Hematopoietic multipotent progenitor cell (in vitro differentiated cells): ENCODE measurements at places on chromosomes 11 and 22.

DNA sequence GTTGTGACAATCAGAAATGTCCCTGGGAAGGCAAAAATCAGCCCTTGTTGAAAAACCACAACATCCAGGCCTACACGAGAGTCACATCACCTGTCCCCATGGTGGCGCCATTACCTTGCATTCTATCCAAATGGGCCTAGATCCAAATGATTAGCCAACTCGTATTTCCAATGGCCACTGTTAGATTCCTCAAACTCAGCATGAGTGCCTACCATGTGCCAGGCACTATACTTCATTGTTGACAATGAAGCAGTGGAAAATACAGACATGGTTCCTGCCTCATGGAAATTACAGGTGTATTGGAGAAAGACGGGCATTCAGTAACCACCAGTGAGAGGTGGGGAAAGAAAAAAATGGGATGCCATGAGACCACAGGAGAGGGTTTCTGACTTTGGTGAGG, 29.8 kb upstream of the CREB3L1 start:
- DNase-seq: peak; percentile 62

GRCh38 chr11:64803158-64803845, at the start of gene MAP4K2:
TSS of gene MAP4K2 (minus strand) at chr11:64803214. CDS start at chr11:64803149, 65 bp downstream.
- peak; percentile 84 for DNase-seq

DNA sequence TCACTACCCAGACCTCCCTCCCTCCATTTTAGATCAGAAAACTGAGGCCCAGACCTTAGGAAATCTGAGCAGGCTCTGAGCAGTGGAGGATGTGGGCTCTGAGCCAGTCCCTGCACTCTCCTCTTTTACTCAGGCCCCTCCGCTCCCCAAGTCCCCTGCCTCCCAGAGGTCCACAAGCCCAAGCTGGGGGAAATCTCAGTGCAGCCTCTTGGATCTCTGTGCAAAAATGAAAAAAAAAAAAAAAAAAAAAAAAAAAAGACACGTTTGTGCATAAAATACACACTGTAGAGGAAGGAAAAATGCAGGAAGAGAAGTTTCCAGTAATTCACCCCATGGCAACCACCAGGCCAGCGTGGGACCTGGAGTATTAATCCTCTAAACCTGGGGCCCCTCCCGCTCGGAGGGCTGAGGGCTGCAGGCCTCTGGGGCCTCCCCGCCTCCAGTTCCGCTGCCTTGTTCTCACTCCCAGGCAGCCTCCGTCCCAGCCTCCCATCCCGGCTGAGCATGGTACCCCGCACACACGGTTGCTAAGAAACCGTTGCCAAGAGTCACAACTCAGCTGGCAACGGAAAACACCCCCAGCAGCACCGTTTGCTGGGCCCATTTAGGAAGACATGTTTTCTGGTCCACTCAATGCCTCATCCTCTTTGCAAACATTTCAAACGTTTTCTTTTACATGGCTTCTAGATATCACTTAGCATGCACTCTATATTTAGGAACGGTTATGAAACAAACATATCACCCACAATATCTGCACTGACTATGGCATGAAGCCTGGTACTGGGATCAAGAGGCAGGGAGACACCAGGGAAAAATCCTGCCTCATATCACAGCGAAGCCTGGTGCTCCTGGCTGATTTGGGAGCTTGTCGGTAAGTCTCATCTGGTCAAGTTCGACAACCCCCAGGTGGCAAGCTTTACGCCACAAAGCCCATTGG, 227.5 kb downstream of the CTTN start:
- DNase-seq: no peak

- DNase-seq: no peak
Measured at GRCh38 chr11:69280451-69280850, 13.5 kb upstream of the MYEOV start.

GRCh38 chr11:62542750-62543567, 3.6 kb downstream of the AHNAK start:
- DNase-seq: peak; percentile 67

DNA sequence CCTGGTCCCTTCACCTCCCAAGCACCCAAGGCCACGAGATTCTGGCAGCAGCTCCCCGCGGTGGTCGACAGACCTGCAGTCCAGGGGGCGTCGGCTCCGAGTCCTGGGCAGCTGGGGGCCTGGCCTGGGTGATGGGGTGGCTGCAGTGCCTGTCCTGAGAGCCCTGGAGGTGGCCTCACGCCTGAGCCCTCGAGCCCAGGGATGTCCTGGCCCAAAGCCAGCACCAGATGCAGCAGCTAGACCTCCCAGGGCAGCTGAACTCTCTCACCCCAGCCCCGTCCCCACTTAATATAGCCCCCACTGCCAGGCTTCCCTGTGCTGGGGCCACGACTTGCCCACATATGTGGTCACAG, 6.6 kb downstream of the LMNTD2 start:
- DNase-seq: no peak

DNA sequence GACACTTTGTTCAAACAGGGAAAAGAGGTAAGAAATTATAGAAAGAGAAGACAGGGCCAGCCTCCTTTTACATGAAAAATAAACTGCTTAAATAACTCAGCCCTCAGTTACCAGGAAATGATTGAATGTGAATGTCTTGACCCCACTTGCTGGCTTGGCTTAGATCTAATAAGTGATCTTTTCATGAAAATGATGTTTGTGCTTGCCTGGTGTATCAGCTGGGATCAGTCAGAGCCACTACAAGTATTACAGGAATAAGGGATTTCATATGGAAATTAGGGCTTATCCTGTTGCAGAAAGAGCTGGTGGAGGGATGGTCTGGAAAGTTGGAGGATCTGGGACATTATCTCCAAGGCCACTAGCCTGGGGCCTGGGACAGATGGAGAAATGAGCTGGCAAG, 51.8 kb downstream of the COMMD9 start:
- DNase-seq: no peak

GRCh38 chr11:129435499-129436245, 60.0 kb downstream of the BARX2 start:
- DNase-seq: no peak

GRCh38 chr11:6667733-6668374, 12.2 kb upstream of the DCHS1 start:
- peak; percentile 55 for DNase-seq
